ENCODE measurements at places on chromosomes 16 and 17. TPM values are rescaled to one million over a fixed set of nuclear protein-coding genes. Genes with fewer than 3 reads are reported as not detected.

DNA sequence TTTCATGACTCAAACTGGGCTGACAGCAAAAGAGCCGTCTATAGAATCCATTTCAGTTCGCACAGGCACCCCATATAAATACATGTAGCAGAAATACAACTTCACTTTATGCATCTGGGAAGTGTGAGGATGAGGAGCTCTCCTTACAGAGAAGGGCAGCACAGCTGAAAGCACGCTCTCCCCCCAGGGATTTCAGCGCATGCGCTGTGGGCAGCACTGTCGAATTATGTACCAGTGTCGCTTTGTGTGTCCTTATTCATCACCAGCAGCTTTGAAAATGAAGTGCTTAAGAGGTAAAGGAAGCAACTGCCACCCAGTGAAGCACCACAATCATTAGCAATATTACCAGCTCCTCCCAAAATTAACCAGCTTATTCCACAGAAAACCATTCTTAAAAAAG, 39.9 kb downstream of the CEP95 start:
- no peak for DNase-seq

- DNase-seq, result peak; percentile 79
These were observed 108.5 kb upstream of the CCL2 start for GRCh38 chr17:34146440-34147043.

The ZNF750 gene
- not detected for total RNA-seq

The C17orf50 gene
- total RNA-seq, result not detected

The PRRT2 gene
- total RNA-seq, result 15.2 TPM

DNA sequence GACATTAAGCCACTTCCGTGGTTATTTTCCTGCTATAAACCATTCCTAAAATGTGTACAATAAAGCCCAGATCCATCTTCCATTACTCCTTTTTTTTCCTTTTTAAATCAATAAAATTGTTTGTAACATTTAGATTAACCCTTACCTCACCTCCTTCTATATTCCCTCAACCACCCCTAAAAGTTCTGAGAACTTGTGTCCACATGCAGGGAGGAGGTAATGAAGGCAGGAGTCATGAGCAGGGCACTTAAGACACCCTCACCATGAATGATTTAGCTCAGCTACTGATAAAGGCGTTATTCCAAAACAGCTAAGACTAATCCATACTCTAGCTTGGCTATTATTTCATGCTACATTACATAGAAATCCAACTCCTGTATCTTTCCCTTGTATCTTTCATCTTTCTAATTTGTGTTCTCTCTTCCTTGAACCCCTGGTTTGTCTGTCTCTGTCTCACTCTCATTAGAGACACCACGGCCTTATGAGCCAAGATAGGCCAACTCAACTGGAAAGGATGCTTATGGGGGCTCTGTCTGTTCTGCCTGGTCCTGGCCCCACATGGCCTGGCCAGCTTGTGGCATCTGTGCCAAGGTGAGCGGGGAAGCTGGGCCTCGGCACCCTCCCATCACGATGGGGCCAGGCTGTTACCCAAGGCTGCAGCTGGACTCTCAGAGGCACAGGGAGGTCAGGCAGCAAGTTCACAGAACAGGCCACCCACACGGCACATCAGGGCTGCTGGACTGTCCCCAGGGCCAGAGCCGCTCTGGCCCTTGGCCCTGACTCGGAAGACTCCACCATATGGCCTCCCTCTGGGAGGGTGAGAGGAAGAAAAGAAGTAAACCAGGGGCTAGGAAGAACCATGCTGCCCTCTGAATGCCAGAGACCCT, 294.4 kb downstream of the SOX9 start:
- no peak for DNase-seq

- peak; percentile 94 for DNase-seq
These were observed 3.6 kb downstream of the CDC42EP4 start for GRCh38 chr17:73308017-73308823.

- no peak for DNase-seq
These were observed 68.8 kb downstream of the LMF1 start for GRCh38 chr16:901715-902601.

GRCh38 chr16:82016263-82016662, 5.0 kb upstream of the SDR42E1 start:
- DNase-seq, result no peak

GRCh38 chr17:74521701-74522201, 9.5 kb downstream of the CD300LB start:
- no peak for DNase-seq

DNA sequence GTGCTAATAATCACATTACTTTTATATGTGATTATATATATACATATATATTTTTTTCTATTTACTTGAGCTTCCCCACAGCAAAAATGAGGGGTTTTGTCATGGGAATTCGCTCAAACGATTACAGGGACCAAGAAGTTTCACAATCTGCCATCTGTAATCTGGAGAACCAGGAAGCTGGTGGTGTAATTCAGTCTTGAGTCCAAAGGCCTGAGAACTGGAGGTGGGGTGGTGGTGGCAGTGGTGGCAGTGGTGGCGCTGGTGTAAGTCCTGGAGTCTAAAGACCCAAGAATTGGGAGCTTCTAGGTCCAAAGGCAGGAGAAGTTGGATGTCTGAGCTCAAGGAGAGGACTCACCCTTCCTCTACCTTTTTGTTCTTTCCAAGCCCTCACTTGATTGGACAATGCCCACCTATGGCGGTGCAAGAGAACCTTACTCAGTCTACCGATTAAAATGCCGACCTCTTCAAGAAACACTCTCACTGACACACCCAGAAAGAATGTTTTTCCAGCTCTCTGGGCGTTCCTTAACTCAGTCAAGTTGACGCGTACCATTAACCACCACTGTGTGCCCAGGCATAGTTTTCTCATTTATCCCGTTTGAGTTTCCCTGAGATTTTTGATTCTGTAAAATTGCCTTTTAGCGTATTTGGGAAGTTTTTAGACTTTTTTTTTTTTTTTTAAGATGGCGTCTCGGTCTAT, 31.9 kb downstream of the POLR2A start:
- DNase-seq, result peak; percentile 68

GRCh38 chr16:68086336-68086841, 1.2 kb downstream of the NFATC3 start:
- DNase-seq, result no peak

GRCh38 chr17:14756479-14756878, 455.6 kb downstream of the HS3ST3B1 start:
- no peak for DNase-seq

GRCh38 chr16:22624800-22625533, 114.3 kb downstream of the NPIPB5 start:
- DNase-seq, result no peak

The WIPF2 gene
- total RNA-seq, result 42.8 TPM

DNA sequence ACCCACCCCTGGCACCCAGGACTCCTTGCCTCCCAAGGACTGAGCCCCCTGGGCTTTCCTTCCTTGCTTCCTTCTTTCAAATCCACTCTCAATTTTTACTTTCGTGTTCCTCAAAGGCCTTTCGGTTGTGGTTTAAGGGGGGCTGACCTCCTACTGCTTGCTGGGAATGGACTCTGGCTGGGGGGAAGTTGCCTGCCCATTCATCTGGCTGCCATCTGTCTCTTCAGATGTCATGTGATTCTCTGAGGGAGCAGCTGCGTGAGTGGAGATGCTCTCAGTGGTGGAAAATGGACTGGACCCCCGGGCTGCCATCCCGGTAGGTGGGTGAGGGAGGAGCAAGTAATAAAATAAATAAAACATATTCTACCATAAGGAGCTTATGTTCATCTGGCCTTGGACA, 93.8 kb upstream of the RPRML start:
- no peak for DNase-seq

The VPS9D1 gene
- total RNA-seq, result 16.4 TPM

DNA sequence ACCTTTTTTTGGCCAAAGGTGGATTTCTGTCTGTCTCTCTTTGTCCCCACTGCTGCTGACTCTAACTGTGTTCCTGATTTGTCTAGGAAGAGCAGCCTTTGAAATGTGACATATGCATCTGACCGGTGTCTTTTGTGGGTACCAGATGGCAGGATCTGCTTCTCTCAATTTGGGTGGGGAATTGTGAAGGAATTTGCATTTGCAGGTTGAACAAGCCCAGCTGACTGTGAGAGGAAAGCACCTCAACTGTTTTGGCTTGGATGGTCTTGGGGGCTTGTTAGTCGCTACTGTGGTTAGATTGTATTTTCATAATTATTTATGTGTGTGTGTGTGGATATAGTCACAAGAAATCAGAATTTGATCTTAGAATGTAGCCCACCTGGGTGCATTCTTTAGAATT, 37.7 kb upstream of the LCMT1 start:
- no peak for DNase-seq

The ZNF594 gene
- 10.9 TPM for total RNA-seq

GRCh38 chr17:29061036-29061435, 18.1 kb downstream of the PIPOX start:
- DNase-seq, result no peak

DNA sequence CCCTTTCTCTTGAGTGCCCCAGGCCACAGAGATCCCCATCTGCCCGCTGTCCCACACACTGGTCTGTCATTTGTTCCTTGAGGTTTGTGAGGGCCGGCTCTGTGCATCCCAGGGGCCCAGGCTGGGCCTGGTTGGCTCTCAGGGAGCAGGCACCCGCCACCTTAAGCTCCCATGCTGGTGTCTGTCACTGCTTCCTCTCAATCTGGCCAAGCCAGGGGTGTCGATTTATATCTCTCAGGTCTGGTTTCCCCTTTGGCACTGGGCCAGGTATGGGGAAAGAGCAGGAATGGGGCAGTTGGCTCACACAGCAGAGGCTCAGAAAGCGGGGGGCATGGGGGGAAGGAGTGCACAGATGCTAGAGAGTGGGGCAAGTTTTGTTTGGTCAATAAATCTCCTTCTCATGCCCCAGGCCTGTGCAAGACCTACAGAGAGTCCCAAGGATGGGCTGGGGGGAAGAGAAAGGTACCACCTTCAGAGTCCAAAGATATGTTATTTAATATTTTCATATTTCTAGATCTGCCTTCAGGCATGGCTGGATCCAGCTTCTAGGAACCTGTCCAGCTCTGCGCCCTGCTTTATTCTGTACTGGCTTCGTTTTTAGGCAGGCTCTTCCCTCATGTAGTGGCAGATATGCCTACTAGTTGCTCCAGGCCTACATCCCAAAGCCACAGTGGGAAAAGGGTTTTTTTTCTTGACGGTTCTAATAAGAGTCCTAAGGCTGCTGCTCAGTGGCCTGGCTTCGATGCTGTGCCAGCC, 34.3 kb downstream of the IL4R start:
- no peak for DNase-seq

The CHD9NB gene
- total RNA-seq, result 2.3 TPM

- DNase-seq, result no peak
These were observed 78.7 kb downstream of the MAP2K4 start for GRCh38 chr17:12099412-12099811.

DNA sequence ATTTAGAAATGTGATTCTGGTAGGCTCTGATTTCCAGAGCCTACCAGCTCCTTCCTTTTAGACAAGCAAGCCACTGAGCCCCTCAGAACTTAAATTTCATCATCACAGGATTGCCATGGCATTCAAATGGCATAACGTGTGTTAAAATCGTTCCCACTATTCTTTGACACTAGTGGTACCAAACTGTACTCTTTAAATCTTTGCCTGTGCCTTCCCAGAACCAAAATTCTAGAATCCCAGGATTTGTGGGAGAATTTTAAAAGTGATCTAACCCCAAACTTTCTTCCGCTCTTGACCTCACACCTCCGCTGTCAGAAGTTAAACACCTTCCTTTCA, 287 bp upstream of the INTS2 start:
- no peak for DNase-seq

- no peak for DNase-seq
These were observed 415.9 kb downstream of the CA10 start for GRCh38 chr17:51742571-51742970.

- no peak for DNase-seq
These were observed 238.7 kb upstream of the ZFHX3 start for GRCh38 chr16:73286346-73287267.

The ACSM2A gene
- total RNA-seq, result not detected

The PRDM7 gene
- total RNA-seq, result not detected

DNA sequence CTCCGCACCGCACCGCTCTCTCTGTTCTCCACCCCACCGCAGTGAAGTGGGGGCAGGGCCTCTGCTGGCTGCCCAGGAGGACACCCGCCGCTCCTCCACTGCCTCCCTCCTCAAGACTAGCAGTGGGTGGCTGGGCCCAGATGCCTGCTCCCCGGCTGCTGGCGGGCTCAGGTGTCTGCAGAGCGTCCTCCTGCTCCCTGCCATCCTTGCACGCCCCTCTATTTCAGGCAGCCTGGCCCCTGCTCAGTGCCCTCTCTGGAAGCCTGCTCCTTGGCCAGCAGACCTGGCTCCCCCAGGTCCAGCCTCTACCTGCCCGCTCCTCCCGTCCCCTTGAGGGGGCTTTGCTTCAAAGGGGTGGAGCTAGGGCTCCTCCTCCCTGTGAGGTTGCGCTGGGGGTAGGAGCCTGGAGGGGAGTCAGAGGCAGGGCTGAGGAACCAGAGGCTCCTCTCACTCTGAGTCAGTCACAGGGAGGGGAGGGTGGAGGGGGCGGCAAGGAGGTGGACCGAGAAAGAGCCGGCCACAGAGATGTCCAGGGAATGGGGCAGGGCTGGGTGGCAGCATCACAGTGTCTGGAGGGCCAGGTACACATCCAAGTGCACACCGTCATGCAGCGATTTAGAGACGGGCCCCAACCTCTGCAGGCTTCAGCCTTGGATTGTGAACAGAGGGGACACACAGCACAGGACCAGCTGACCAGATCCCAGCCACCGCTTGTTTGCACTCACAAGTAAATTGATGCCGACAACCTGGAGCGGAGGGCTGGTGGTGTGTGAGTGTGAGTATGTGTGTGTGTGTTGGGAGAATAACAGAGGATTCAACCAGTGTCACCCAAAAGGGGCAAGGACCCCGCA, 9.8 kb upstream of the TMEM92 start:
- no peak for DNase-seq

The TEDC2 gene
- 2.8 TPM for total RNA-seq

DNA sequence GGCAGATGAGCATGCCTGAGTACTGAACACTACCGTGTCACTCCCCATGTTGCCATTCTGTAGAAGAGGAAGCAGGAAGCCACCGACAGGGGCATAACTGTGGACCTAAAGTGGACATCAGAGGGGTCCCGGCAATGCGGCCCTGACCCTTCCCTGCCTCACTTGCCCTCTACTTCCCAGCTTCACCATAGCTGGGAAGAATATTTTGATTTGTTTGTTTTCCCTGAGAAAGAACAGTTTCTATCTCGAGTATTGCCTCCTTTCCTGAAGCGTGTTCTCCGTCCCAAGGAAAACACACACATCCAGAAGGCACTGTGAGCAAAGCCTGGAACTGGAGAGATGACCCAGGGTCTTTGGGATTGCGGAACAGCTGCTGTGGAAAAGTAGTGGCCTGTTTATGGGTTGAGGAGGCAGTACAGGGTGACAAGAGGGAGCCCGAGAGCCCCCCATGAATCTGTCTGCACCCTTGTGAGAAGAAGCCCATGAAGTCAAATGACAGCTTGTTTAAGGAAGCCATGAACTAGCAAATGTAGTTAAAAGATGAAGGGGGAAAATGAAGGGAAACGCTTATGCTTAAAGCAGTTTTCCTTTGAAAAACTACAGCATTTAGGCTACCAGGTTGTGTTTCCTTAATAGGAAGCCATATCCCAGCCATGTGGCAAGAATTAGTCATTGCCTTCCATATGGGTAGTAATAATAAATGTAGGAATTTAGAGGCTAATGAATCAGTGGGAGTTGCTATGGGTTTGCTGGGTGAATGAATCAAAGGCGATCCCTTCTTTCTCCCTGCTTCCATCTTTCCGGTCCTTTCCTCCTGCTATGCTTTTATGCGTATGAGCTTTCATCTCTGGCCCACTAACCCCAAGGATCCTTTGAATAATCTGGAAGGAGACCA, 90.0 kb upstream of the TBX2 start:
- no peak for DNase-seq

Data from mucosa of descending colon (tissue), 3 donors.